ENCODE measurements at places on chromosomes 4 and X. TPM values are rescaled to one million over a fixed set of nuclear protein-coding genes. Genes with fewer than 3 reads are reported as not detected.

The ARX gene
- not detected for total RNA-seq

The CCNB3 gene
- 0.60 TPM for total RNA-seq

The MAGEE2 gene
- 0.39 TPM for total RNA-seq

The GAGE12J gene
- not detected for total RNA-seq

The TRIML2 gene
- not detected for total RNA-seq

DNA sequence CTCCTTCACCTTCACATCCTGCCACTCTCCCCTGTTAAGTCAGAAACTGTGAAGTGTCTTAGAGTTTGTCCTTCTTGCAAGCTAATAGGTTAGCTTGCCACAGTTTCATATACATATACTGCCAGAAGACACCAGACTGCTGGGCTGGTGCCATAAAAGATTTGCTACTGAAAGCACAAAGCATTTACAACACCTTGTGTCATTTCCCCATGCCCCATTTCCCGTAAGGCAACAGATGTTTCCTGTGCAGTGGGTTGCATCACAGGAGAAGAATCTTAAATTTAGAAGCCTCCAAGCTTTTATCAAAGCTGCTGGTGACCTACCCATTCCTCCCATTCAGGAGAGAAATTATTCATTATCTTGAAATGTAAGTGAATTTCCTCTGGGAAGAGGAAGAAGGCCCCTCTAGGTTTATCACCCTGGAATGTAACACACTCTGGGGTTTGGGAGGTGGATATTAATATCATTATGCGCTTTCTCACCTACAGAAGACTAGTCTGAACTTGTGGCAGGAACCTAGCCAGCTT, 34.5 kb upstream of the RAB33B start:
- H3K4me3 ChIP-seq, result no peak overlapping the region
- H3K27me3 ChIP-seq, result no peaks in the 10 kb centered on the region

DNA sequence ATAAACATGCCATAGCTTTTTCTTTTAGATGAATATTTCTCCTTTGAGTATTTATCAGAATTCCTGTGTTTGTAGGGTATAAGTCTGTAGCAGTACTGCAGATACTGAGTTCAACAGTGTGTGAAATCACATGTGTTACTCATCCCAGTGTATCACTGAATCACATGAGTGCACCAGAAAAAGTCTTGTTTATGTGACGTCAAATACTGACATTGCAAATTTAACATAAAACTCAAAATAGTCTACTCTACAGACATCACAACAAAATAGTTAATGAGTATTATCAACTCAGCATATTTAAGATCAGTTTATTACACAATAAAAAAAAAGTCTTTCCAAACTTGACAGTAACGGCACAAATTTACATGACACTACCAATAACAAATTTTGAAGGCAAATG, 221.3 kb downstream of the DCTD start:
- no peak overlapping the region for H3K27ac ChIP-seq
- H3K4me1 ChIP-seq, result no peaks in the 10 kb centered on the region
- H3K27me3 ChIP-seq, result no peaks in the 10 kb centered on the region
- no peaks in the 10 kb centered on the region for H3K36me3 ChIP-seq

DNA sequence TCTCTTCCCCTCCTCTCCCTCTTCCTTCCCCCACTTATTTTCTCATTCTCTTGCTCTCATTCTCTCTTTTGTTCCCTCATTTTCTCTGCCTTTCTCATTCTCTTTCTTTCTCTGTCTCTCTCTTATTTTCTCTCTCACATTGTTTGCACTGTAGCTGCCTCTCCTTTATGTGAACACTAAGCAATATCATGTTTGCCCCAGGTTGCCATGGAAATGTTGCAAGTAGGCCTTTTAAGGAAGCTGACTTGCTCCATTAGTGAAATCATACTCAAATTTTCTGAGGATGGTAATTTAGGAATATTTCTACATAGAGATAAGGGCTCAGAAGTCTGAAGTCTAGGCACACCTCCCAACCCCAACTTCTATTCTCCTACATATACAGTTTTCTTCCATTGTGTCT, 130.1 kb downstream of the EDA start:
- H3K27ac ChIP-seq, result no peak overlapping the region
- H3K27me3 ChIP-seq, result no peaks in the 10 kb centered on the region
- no peak overlapping the region for H3K4me3 ChIP-seq
- H3K4me1 ChIP-seq, result no peaks in the 10 kb centered on the region
- no peak for DNase-seq

DNA sequence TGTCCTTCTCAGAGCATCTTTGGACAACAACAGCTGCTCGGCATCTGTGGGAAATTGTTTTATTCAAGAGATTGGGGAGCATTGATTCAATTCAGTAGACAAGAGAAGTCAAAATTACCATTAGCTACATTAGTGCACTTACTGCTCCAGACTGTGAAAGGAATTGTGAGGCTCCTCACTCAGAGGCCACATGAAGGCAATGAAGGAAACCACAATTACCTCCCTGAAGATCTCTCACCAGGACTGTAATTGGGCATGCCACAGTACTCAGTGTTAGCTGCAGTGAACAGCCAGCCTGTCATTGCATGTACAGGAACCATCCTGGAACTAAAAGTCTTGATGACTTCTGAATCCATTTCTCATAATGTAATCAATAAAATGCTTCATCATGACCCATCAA, 144.8 kb downstream of the PPA2 start:
- H3K4me1 ChIP-seq, result no peaks in the 10 kb centered on the region
- no peak overlapping the region for H3K27ac ChIP-seq
- no peak overlapping the region for H3K4me3 ChIP-seq
- no peaks in the 10 kb centered on the region for H3K36me3 ChIP-seq

DNA sequence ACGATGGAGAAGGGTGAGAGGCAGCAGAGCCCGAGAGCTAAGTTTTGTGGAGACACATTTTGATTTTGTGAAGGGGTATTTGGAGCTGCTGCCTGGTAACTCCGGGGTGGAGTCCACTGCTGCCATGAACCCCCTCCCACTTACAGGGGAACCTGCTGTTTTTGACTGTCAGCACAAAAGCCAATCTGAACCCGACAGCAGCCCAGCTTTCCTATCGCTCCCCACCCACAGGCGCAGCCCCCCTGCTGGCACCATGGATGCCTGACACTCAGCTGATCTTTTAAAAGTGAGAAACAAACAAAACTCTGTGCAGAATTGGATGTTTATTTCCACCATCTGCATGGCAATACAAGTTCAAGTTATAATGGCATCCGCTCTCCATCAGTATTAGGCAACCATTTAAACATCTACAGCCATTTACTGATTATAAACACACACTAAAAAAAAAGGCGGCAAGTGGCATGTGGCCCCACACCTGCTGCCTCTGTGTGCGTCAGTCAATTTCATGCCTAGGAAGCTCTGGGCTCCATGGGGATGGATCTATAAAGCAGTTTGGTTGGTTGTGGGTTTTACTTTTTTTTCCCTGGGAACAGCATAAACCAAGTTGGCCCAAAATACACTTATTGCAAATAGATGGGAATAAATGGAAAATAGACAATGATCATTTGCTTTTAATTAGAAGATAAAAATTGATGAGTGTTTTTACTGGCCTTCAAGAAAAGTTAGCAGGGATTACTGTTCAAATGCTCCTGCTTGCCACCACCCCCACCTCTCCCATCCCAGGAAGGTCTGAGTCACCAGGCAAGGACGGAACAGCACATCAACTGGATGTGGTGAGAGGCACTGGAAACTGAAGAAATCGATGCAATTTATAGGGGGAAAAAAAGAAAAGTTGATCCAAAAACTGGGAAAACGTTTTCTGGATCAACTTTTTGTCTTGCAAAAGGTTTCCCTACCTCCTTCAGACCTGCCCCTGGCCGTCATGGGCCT, 46.0 kb downstream of the SEPSECS start:
- H3K27me3 ChIP-seq, result no peaks in the 10 kb centered on the region
- peaks cover 10% of the 10 kb centered on the region for H3K36me3 ChIP-seq
- DNase-seq, result no peak

DNA sequence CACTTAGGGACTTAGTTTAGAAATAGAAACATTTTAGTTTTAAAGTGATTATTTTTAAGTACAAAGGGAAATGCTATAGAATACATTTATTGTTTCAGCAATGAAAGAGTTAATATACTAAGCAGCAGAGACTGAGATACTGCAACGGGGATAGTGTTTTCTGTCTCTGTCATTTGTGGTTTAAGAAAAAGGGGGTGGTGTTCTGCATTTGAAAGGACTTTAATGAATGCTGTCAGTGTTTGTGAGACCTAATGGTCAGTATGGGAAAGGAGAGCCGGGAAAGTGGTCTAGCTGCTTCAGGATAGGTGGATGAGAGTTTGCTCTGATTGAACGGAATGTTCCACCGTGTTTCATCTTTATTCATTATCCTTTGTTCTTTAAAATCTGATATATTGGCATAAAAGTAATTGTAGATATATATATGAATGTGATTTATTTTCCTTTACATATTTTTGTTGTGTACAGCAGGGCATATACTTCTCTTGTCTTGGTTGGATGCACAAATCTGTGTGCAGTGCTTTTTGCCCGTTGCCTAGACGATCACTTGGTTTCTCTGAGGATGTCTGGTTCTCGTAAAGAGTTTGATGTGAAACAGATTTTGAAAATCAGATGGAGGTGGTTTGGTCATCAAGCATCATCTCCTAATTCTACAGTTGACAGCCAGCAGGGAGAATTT, at the start of gene KLHL5:
Gene KLHL5 (plus strand): TSS at position 139 of the 676 bp plus-strand sequence. CDS start 421 bp downstream, at position 560.
- H3K4me3 ChIP-seq, result no peak within 1 kb of the TSS
- no peak for DNase-seq
- H3K27ac ChIP-seq, result no peak within 1 kb of the TSS
- H3K27me3 ChIP-seq, result no peaks in the 10 kb centered on the region
- H3K36me3 ChIP-seq, result no peaks in the 10 kb centered on the region
- no peaks in the 10 kb centered on the region for H3K4me1 ChIP-seq

DNA sequence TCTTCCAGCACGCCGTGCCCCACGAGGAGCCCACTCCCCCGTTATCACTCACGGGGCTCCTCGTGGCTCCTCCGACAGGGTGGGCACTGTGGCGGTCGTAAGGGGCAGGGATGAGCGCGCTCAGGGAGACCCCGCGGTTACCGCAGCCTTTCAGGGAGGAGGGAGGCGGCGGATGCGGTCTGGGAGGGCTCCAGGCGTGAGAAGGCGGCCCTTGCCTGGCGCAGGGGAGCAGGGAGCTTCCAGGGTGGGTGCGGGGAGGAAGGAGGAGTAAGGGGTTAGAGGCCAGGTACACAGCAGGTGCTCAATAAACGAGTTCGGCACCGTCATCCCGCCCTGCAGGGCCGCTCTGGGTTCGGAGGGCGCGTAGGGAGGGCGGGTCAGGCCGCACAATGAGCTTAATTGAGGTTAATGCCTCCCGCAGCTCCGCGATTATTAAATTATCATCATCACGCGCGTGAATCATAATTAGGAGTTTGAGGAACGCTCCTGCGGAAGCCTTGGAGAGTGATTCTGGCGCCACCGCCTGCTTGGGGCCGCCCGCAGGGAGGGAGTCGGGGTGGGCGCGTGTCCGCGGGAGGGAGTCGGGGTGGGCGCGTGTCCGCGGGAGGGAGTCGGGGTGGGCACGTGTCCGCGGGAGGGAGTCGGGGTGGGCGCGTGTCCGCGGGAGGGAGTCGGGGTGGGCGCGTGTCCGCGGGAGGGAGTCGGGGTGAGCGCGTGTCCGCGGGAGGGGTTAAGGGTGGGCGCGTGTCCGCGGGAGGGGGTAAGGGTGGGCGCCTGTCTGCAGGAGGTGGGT, 7.6 kb upstream of the NKX1-1 start:
- DNase-seq, result no peak
- no peaks in the 10 kb centered on the region for H3K27me3 ChIP-seq
- peaks cover 11% of the 10 kb centered on the region for H3K4me1 ChIP-seq
- no peak overlapping the region for H3K4me3 ChIP-seq
- H3K27ac ChIP-seq, result no peak overlapping the region
- H3K36me3 ChIP-seq, result no peaks in the 10 kb centered on the region

DNA sequence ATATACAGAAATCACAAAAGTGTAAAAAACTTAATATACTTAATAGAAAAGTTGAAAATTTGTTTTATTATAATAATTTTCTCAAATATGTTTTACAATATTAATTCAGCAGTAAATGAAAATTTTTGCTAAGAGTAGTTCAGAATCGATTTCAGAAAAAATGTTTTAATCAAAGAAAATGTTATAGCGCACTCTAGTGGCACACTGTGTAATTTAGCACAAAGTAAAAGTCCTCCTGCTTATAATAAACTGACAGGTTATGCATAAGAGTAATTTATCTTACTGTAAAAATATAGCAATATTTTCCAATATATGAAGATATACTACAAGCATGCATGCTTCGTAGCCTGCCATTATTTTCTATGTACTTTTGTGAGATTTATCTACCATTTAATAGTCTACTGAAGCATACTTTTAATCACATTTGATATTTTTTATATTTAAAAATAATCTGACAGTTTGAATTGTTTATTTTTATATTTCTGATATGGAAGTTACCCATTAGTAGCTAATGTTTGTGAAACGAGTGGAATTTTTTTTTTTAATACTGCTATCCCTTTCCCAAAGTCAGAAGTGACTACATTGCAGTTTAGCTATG, 217.9 kb upstream of the KLHL4 start:
- no peaks in the 10 kb centered on the region for H3K4me1 ChIP-seq
- no peaks in the 10 kb centered on the region for H3K27me3 ChIP-seq
- H3K27ac ChIP-seq, result no peak overlapping the region
- no peaks in the 10 kb centered on the region for H3K36me3 ChIP-seq
- no peak overlapping the region for H3K4me3 ChIP-seq

GRCh38 chrX:77731821-77732419, 54.1 kb downstream of the ATRX start:
- no peak overlapping the region for H3K27ac ChIP-seq
- no peaks in the 10 kb centered on the region for H3K36me3 ChIP-seq
- no peak for DNase-seq
- no peaks in the 10 kb centered on the region for H3K4me1 ChIP-seq
- H3K27me3 ChIP-seq, result no peaks in the 10 kb centered on the region

DNA sequence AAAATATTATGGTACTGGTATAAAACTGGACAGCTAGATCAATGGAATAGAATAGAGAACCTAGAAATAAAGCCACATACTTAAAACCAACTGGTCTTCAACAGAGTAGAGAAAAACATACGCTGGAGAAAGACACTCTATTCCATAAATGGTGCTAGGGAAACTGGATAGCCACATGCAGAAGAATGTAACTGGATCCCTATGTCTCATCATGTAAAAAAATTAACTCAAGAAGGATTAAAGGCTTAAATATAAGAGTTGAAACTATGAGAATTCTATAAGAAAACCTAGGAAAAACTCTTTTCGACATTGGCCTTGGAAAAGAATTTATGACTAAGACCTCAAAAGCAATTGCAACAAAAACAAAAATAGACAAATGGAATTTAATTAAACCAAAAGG, 114.6 kb downstream of the PCDH18 start:
- H3K27ac ChIP-seq, result no peak overlapping the region
- H3K4me3 ChIP-seq, result no peak overlapping the region
- H3K4me1 ChIP-seq, result no peaks in the 10 kb centered on the region
- H3K36me3 ChIP-seq, result no peaks in the 10 kb centered on the region
- DNase-seq, result no peak

DNA sequence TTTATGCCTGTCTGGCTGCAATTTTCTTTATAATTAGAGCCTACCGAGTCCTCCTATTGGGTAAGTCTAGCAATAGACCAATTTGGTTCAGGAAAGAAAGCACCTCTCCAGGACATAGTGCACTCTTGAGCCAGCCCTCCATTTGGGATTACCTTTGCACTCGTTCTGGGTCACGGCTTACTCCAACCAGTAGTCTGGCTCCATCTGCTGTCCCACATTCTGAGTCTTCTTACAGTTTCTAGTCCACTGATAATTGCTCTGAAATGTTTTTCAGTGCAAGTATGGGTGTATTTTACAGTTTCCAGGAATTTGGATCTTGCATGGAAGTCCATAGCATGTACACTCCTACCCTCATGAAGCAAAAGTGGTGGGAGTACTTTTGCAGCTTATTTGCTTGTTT, 34.8 kb upstream of the USP51 start:
- H3K36me3 ChIP-seq, result no peaks in the 10 kb centered on the region
- no peak for DNase-seq
- no peak overlapping the region for H3K4me3 ChIP-seq
- H3K4me1 ChIP-seq, result no peaks in the 10 kb centered on the region
- H3K27me3 ChIP-seq, result no peaks in the 10 kb centered on the region
- no peak overlapping the region for H3K27ac ChIP-seq

Measured in tibial nerve (tissue), 4 donors.